KG1 (cell line): ENCODE measurements at places on chromosomes 3 and 15.

- DNase-seq: no peak
Measured at GRCh38 chr3:130088061-130088460, 6.4 kb downstream of the ALG1L2 start.

- DNase-seq: no peak
Measured at GRCh38 chr3:3101660-3102458, 8.3 kb downstream of the IL5RA start.

GRCh38 chr15:51846066-51846462 is 16.6 kb downstream of the TMOD3 start:
- DNase-seq: no peak

DNA sequence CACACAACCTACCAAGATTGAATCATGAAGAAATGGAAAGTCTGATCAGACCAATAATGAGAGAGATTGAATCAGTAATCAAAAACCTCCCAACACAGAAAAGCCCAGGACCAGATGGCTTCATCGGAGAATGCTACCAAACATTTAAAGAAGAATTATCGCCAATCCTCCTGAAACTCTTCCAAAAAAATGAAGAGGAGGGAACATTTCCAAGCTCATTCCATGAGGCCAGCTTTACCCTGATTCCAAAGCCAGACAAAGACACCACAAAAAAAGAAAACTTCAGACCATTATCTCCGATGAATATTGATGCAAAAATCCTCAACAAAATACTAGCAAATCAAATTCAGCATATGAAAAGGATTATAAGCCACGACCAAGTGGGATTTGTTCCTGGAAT is 94.1 kb downstream of the SENP2 start:
- no peak for DNase-seq

DNA sequence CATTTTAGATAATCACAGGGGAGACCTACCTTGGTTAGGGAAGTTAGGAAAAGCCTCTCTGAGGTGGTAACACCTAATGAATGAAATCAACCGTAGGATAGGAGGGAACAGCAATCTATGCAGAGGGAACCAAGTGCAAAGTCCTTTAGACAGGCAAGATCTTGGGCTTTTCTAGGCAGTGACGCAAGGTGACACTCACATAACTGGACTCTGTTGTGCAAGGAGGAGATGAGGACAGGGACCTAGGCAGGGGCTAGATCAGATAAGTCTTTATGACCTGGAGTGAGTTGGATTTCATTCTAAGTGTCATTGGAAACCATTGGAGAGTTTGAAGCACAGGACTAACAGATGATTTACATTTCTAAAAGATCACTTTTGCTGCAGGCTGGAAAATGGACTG is 4.6 kb upstream of the LMOD3 start:
- DNase-seq: no peak

DNA sequence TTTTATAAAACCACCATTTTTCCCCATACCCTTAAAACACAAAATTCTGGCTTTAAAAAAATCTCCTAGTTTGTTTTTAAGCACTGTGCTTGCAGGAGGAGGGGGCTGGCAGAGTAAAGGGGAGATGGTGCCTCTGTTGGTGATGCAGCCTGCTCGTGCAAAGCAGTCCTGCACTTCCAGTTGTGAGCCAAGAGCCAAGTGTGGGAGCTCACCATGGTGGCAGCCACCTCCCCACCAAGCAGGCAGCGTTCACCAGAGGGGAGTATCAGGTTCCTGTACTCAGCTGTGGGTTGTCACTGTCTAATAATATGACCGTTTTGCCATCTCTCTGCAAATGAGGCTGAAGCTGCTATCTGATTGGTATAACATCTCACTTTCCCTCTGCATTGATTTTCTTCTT is 164.8 kb downstream of the SYNPR start:
- DNase-seq: no peak

GRCh38 chr3:51945926-51946705 is 4.0 kb downstream of the PARP3 start:
- DNase-seq: no peak

DNA sequence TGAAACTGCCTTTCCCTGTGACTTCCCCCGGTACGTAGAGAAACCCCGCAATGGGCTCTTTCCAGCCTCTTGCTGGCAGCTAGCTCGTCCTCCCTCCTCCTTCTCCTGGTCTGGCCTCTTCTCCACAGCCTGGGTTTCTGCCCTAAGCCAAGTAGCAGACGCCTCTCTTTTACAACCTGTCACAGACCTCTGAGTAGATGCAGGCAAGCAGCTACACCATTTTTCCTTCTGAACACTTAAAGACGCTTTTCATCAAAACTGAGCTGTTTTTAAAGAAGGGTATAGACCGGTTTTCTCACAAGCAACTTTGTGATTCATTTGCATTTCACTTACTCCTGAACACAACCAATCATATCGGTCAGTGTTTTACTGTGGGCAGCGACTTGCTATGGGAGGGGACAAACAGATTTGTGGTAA is 32.0 kb downstream of the ADAMTSL3 start:
- no peak for DNase-seq

DNA sequence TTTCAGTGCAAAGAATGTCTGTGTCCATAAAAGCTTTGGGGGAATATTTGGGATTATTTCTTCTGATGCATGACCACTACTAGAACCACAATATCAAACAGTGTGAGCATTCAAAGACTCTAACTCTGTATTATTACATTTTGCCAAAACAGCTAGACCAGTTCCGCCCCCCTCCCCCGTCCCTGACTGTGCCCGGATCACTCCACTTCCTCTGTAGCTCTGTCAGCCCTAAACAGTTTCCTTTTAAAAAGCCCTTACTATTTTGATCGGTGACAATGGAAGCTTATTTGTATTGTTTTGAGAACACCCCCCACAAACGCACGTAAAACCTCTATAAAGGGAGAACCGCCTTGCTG is 36.6 kb upstream of the EPHB3 start:
- peak; percentile 29 for DNase-seq

DNA sequence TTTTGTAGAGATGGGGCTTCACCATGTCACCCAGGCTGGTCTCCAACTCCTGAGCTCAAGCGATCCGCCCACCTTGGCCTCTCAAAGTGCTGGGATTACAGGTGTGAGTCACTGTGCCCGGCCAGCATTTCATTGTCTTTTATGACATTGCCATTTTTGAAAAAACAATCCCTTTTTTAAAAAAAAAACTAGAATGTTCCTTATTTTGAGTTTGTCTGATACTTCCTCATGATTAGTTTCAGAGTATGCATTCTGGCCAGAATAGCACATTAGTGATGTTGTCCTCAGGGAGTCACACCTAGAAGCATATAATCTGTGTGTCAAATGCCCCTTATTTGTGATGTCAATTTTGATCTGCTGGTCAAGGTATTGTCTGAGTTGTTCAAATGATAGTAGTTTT is 21.2 kb upstream of the NMD3 start:
- no peak for DNase-seq

DNA sequence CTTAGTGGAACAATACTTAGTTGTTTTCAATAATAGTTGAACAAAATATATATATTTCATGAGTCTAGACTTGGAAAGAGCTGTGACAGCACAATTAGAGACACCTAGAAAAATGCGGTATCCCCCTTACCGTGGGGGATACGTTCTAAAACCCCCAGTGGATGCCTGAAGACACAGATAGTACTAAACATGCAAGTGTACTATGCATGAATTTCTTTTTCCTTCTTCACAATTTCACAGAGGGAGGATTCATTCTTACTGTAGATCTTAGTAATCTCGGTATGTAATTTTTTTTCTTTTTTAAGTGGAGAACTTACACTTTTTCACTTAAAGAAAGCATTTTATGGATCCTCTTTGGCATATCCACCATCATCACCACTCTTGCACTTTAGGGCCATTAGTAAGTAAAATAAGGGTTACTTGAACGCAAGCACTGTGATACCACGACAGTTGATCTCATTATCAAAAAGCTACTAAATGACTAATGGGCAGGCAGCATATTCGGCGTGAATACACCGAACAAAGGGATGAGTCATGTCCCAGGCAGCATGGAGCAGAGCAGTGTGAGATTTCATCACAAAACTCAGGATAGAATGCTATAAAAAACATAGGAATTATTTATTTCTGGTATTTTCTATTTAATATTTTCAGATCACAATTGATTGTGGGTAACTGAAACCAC is 72.3 kb upstream of the ZNF280D start:
- DNase-seq: no peak

DNA sequence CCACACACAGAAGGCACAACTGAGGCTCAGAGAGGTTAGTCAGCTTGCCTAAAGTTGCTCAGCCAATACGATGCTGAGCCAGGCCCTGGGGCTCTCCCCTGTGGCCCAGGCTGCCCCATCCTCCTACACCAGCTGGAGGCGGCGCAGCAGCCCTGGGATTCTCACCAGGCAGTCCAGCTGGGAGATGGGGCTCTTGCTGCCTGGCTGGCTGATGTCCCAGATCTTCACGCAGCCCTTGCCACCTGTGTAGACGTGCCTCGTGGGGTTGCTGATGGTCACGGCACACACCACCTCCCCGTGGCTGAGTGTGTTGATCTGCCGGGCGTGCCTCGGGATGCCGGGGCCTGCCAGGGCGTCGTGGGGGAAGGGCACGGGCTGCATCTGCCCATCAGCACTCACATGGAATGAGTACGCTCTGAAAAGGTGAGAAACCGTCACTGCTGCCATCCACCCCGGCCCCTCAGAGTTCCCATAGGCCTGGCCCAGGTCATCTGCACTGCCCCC is 42.8 kb downstream of the TLE3 start:
- no peak for DNase-seq

DNA sequence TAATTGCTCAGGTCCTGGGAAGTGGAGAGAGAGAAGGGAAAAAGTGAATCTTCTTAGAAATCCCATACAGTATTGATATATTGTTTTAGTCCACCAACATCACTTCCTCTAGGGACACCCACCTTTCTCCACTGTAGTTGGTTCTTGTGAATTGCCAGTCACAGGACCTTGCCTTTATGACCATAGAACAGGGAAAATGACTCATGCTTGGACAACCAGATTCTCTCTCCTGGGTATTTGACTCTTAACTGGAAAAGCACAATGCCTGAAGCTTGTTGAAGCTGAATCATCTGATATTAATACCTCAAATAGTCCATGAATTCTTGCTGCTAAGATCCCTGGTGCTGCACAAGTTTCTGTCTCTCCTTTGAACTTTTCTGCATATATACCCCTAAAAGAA is 32.5 kb upstream of the DCLK3 start:
- no peak for DNase-seq

DNA sequence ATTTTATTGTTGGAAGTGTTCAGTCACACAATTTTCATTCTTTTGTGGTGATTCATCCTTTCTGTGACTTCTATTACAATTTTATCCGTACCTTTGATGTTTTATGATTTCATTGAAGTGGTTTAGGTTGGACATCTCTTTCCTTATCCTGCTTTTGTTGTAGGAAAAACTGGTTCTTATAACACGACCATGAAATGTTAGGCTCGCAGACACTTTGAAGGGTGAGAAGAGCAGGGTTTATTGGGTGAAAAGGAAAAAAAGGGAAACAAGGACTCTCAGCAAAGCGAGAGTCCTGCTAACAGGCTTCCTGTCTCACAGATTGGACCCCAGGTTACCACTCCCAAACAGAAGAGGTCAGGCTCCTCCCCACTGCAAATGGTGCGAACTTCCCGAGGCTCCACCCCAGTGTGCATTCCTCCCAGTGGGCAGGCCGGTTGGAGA is 257.4 kb downstream of the STXBP5L start:
- DNase-seq: no peak

GRCh38 chr15:36753173-36753572 is 173.7 kb downstream of the CDIN1 start:
- no peak for DNase-seq

GRCh38 chr15:71002316-71002715 is 109.7 kb downstream of the LRRC49 start:
- no peak for DNase-seq

GRCh38 chr15:40968290-40969085 is 15.2 kb downstream of the CHAC1 start:
- no peak for DNase-seq

- DNase-seq: peak; percentile 17
Measured at GRCh38 chr3:183825456-183826161, at the start of gene MAP6D1. MAP6D1 (minus strand) TSS chr3:183825577; CDS start chr3:183825547, 30 bp downstream.

GRCh38 chr3:16337856-16338540 is 73.0 kb downstream of the OXNAD1 start:
- peak; percentile 8 for DNase-seq

GRCh38 chr15:71279757-71280141 is 164.5 kb downstream of the THSD4 start:
- no peak for DNase-seq

GRCh38 chr3:42123012-42123581 is 31.9 kb downstream of the TRAK1 start:
- no peak for DNase-seq

DNA sequence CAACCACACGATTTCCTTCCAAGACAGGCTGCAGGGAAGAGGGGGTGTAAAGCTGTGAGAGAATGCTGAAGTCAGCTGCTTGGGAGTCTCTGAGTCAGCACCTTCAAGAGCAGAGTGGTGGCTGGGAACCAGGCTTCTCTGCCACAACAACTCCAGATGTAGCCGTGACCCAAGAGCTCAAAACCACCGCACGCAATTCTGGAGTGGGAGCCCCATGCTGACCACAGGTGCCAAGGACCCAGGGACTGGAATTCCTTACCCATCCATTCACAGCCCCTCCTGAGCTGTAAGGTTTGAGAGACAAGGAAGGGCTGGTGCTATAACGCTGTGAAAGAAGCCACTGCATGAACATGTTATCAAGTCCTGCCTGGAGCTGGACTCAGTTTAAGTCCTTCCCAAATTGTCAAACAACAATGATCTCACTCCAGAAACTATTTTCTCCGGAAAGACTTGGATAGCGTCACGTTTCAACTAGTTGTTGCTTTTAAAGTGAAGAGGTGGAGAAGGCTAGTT is 61.4 kb downstream of the UMPS start:
- DNase-seq: no peak

DNA sequence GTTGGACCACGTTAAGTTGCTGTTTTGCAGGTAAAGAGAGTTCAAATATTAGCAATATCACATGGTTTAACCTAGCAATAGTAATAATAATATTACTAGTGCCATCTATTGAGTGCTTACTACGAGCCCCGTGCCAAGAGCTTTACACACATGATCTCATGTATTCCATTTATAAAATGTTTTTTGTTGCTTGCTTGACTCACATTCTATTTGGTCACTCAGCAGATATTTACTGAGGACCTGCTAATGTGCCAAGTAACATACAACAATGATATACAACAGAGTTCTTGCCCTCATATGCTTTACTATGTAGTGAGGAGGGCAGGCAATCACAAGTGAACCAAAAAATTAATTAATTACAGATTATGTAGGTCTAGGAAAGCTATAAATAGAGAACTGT is 36.7 kb downstream of the CTDSPL start:
- no peak for DNase-seq

- DNase-seq: no peak
Measured at GRCh38 chr3:54988838-54989630, 61.2 kb upstream of the LRTM1 start.

DNA sequence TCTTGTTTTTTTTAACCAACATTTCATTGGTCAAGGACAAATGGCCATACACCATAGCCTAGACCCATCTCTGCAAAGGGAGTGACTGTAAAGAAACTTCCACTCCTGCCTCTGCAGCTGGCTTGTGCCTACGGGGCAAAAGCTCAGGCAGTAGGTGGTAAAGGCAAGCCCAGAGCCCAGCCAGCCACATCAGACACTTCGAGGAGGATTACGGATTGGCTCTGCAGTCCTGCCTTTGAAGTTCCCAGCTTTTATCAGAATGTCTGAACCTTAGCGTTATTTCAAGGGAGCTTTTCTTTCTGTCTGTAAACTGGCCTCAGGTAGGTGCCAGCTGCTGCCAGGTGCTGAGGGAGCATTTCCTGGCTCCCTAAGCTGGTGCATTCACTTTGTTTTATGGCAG is 15.6 kb downstream of the ZNF710 start:
- DNase-seq: no peak
